ENCODE measurements at places on chromosomes 4 and X.

- no peak for DNase-seq
Observed at GRCh38 chr4:10245751-10246150, 129.2 kb upstream of the WDR1 start.

GRCh38 chr4:138460477-138461414, 218.6 kb upstream of the SLC7A11 start:
- no peak for DNase-seq

GRCh38 chr4:94412019-94412657, 39.6 kb upstream of the PDLIM5 start:
- DNase-seq, result no peak

DNA sequence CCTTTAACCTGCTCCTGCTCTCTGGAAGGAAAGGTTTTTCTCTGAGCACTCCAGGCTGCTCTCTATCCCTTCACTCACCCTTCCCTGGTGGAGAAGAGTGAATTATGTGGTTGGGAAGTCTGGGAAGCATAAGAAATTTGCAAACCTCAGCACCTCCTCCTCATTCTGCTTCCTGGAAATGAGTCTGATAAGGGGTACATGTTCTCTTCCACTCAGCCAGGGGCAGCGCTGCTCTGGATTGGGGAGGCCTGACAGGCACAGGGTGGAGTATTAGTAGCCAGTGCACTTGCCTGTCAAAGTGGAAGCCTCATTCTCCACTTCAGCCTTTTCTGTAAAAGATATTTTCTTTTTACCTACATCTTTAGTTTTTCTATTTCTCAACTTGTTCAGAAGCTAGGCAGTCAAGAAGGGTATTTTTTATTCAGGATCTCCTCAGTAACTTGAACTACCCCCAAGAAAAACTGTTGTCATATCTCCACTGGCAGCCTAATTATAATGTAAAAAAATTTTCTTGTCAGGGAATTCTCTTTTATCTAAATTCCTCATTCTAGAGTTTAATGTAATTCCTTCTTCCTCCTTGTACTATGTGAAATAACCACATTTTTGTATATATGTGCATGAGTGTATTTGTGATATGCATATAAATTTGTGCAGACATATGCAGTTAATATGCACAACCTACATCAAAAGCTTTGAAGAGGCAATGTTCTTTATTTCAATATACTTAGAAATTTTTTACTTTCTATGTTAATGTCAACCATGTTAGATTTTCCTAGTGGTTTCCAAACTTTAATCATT, 15.3 kb downstream of the ADAMTS3 start:
- no peak for DNase-seq

- DNase-seq, result no peak
Observed at GRCh38 chr4:137979938-137980337, 262.2 kb downstream of the SLC7A11 start.
